ENCODE measurements at places on chromosomes 3 and 15.

GRCh38 chr15:42584031-42584765 is 8.8 kb downstream of the STARD9 start:
- no peak for DNase-seq

DNA sequence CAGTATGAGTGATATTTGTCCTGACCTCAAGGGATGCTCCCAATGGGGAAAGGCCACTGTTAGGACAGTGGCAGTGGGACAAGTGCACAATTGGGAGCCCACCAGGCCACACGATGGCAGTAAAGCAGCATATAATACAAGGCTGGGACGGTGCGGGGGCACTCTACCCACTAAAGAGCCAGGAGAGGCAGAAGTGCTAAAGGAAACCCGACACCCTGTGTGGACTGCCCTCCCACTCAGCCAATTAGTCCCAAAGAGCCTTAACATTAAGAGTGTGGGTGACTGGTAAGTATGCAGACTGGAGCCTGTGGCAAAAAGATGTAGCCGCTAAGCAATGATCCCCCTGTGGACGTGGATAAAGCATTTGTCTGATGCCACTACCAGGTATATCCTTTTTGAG is 8.2 kb upstream of the ZNF589 start:
- DNase-seq = peak; percentile 75

DNA sequence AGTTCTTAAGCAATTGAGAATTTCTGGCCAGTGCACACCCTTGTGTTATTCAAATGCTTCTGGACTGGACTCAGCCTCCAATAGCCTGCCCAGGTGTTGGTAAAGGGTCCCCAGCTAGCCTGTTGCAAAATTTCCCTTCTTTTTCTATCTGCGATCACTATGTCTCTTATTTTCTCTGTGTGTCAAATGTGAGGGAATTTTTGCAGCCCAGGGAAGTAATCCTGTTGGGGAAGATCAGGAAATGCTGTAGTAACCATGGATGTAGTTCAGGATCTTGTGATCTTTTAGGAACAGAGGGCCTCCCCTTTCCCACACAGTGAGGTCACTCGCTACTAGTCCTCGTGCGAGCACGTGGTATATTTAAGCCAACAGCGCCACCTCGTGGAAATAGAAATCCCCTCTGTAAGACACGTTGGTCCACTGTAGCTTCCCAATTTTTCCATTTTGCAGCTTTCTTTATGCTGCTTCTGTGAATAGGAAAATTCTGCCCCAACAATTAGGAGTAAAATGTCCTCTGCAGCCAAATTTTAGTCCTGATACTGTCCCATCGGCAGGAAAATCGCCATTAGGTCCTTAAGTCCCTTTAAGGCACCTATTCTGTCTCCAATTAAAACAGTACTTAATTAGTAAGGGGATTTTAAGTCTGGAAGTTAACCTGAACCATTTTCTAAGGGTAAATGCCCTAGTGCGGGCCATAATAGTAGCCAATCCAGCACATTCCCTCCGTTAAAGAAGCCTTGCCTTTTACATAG is 4.0 kb upstream of the SMCO1 start:
- peak; percentile 88 for DNase-seq

DNA sequence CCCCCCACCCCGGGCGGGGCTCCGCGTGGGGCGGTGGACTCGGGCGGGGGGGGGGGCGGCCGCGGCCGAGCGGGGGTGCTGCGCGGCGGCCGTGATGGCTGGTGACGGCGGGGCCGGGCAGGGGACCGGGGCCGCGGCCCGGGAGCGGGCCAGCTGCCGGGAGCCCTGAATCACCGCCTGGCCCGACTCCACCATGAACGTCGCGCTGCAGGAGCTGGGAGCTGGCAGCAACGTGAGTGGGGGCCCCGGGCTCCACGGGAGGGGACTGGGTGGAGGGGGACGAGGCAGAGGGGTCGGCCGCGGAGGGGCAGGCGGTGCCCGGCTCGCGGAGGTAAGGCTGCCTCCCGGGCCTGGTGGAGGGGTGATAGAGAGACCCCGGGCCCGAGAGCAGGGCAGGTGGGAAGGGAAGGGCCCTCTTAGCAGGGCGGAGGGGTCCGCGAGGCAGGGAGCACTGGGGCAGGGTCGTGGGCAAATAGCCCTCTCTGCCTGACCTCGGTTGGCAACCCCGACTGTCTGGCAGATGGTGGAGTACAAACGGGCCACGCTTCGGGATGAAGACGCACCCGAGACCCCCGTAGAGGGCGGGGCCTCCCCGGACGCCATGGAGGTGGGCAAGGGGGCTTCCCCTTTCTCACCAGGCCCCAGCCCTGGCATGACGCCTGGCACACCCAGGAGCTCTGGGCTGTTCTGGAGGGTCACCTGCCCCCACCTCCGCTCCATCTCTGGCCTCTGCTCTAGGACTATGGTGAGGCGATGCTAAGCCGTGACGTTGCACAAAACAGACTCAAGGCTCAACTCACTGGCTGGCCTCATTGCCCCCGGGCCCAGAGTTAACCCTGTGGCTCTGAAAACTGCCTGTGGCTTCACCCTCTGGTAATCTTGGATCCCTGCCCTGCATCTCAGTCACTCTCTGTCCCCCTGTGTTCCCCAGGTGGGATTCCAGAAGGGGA is at the start of gene ECE2:
ECE2 (plus strand) TSS at position 62 of the 950 bp plus-strand sequence; CDS start at position 194, 132 bp downstream.
- DNase-seq = no peak

- no peak for DNase-seq
These were observed 328.4 kb upstream of the DPH6 start for GRCh38 chr15:35874260-35874905.

- DNase-seq = no peak
These were observed 8.2 kb downstream of the DPP8 start for GRCh38 chr15:65509321-65509720.

DNA sequence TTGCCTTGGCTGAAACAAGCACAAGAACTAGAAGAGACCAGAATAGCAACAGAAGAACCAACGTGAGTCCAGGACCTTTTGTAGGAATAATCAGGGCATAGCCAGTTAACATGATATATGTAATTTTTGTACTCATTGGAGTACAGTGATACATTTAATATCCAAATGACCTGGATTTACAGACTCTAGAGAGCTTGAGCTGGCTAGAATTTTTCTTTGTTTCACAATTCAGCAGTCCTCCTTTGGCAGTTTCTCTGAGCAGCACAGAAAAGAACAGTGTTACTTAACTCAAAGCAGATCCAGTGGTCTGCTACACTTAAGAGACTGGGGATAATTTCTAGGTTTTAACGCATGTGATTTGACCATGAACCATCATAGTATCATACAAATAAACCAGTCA is 245.7 kb downstream of the ADAMTSL3 start:
- DNase-seq = no peak

- peak; percentile 16 for DNase-seq
These were observed 28.2 kb downstream of the C3orf62 start for GRCh38 chr3:49248840-49249227.

DNA sequence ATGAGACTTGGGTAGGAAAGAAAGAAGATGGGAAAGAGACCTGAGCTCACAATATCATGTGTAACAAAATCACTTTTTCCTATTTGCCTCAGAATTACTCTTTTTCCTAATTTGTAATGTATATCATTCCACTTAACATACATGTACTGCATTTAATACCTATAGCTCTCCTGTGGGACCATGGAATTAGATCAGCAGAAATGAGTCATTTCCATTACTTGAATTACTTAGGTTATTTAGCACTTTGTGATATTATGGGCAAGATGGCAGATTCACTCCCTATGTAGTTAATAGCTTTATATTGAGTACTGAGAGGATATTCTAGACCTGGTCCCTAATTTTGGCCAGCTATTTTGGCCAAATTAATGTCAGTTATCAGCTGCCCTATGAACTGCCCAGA is 70.5 kb downstream of the ZNF609 start:
- DNase-seq = no peak

- no peak for DNase-seq
These were observed 110.5 kb downstream of the AKAP13 start for GRCh38 chr15:85490856-85491255.

GRCh38 chr3:29416514-29416913 is 135.6 kb downstream of the RBMS3 start:
- DNase-seq = no peak

- no peak for DNase-seq
These were observed 956 bp downstream of the ZIC1 start for GRCh38 chr3:147410116-147410525.

- no peak for DNase-seq
These were observed 36.3 kb downstream of the PLA2G4D start for GRCh38 chr15:42057799-42058646.

DNA sequence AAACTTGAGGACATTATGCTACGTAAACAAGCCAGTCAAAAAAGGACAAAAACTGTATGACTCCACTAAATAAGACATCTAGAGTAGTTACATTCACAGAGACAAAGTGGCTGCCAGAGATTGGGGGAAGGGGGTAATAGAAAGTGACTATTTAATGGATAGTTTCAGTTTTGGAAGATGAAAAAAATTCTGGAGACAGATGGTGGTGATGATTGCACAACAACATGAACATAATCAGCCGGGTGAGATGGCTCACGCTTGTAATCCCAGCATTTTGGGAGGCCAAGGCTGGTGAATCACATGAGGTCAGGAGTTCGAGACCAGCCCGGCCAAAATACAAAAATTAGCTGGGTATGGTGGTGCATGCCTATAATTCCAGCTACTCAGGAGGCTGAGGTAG is 40.6 kb downstream of the DPP8 start:
- no peak for DNase-seq

GRCh38 chr3:40108643-40109042 is 200.9 kb upstream of the EIF1B start:
- no peak for DNase-seq

DNA sequence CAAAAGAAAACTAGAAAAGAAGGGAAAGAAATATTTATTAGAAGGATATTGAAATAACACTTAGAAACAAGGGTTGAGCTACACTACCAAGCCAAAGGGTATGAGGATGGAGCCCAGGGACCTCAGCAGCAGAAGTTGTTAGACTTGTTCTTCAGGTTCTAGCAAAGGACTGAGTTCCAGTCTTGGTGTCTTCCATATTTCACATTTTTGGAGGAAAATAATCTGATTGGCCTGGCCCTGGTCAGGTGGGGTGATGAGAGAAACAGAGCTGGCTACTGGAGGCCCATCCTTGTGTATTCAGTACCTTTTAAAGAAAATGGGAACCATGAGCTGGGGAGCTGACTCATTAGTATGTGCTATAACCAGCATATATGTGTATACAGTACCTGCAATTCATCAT is 28.2 kb downstream of the PPP4R2 start:
- DNase-seq = no peak

- DNase-seq = no peak
These were observed 39.2 kb downstream of the CCDC66 start for GRCh38 chr3:56595975-56596840.

- DNase-seq = peak; percentile 18
These were observed 57.9 kb upstream of the EPHB3 start for GRCh38 chr3:184503647-184504046.

GRCh38 chr3:189839576-189839975 is 208.4 kb downstream of the TP63 start:
- DNase-seq = no peak

Measured in NAMALWA (cell line).